Pancreas (tissue), 10 donors: ENCODE measurements at places on chromosomes 4 and X.

DNA sequence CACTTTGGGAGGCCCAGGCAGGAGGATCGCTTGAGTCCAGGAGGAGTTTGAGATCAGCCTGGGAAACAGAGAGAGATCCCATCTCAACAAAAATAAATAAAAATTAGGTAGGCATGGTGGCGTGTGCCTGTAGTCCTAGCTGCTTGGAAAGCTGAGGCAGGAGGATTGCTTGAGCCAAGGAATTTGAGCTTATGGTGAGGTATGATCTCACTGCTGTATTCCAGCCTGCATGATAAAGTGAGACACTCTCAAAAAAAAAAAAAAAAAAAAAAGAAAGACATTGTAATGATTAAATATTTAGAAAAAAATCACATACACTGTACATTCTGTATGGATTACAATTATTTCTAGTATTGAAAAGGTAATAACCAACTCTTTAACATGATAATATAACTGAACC, 87.1 kb downstream of the SLIT2 start:
- DNase-seq: no peak

DNA sequence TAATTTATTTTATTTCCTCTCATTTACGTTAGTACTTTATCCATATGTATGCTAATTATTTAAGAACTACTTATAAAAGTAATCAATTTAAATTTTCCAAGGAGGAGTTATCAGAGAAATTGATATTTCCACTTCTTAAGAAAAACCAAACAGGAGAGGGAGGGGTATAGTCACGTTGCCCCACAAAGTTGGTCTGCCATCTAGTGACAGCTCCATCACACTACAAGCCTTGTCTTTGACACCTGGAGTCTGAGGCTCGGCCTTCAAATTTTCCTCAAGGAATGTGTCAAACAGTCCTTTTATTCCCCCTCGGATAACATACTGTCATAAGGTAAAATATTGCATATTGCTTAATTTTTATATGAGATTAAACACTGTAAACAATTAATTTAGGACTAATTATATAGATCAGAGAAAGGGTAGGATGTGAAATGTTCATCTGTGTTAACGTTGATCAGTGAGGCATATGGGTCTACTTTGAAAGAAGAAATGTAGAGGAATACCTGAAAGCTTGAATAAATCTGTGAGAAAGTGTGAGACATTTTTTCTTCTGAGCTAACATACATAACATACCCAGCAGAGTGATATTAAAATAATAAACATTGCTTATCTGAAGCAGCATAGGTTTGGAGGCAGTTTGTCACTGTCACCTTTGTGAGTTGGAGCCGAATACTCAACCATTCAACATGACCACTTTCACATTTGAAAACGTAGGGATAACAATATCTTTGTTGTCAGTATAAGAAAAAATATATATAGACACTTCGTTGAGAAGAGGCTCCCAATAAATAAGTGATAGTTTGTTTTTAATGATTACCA, 114.4 kb downstream of the GLRA3 start:
- peak; percentile 4 for DNase-seq

- no peak for DNase-seq
These were observed 88.4 kb upstream of the GUCY1A1 start for GRCh38 chr4:155578219-155578618.

GRCh38 chr4:157706155-157706554, 466.7 kb downstream of the GASK1B start:
- no peak for DNase-seq

GRCh38 chr4:152690706-152691651, 11.2 kb upstream of the TMEM154 start:
- DNase-seq: no peak

- no peak for DNase-seq
These were observed 40.3 kb downstream of the ZCCHC13 start for GRCh38 chrX:74344280-74344622.

- DNase-seq: no peak
These were observed 501.3 kb upstream of the AADAT start for GRCh38 chr4:170591076-170591475.

DNA sequence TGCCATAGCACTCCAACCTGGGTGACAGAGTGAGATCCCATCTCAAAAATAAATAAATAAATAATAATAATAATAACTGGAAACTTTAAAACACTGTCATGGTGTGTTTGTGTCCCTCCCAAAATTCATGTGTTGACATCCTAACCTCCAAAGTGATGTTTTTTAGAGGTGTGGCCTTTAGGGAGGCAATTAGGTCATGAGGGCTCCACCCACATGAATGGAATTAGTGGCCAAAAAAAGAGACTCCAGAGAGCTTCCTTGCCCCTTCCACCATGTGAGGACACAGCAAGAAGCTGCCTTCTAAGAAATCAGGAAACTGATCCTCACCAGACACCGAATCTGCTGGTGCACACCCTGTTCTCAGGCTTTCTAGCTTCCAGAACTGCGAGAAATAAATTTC, 23.8 kb upstream of the RAPGEF2 start:
- no peak for DNase-seq

GRCh38 chrX:138929926-138930582, 218.5 kb upstream of the FGF13 start:
- DNase-seq: no peak

DNA sequence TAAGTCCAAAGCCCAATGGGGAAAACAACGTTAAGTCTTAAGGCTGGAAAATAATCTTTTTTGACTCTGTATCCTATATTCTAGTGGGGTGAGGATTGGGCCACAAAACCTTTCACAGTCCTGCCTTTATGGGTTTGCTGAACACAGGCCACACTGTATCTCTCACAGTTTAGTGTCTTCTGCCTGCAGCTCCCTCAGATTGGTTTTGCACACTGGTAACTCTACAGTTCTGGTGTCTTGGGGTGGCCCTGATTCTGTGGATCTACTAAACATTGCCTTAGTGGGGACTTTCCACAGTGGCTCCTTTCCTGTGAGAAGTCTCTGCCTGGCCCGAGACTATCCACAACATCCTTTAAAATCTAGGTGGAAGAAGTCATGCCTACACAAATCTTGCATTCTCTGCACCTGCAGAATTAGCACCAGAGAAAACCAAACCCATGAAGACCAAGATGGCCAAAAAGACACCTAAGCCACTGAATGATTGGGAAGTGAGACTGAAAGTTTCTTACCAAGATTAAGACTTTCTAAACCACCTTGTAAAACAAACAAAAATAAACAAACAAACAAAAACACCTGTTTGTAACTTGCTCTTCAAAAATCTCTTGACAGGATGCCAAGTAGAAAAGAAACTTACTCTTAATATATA, 150.4 kb upstream of the PCDH10 start:
- DNase-seq: no peak
